ENCODE measurements at places on chromosomes 3 and 15. TPM values are rescaled to one million over a fixed set of nuclear protein-coding genes. Genes with fewer than 3 reads are reported as not detected.
A peak's percentile ranks its signal among the peaks of the same experiment; 100 is the strongest.

GRCh38 chr3:49132437-49133225 lies at the start of gene LAMB2:
Gene LAMB2 (minus strand): TSS chr3:49133050. CDS start chr3:49132867, 183 bp downstream.
- peak; percentile 70 for DNase-seq

GRCh38 chr3:48634661-48635221 lies 520 bp downstream of the SLC26A6 start:
- DNase-seq = peak; percentile 55

GRCh38 chr15:44177139-44177538 lies 17.9 kb downstream of the FRMD5 start:
- DNase-seq = no peak

- DNase-seq = no peak
Observed at GRCh38 chr15:51349156-51349844, 7.8 kb downstream of the GLDN start.

DNA sequence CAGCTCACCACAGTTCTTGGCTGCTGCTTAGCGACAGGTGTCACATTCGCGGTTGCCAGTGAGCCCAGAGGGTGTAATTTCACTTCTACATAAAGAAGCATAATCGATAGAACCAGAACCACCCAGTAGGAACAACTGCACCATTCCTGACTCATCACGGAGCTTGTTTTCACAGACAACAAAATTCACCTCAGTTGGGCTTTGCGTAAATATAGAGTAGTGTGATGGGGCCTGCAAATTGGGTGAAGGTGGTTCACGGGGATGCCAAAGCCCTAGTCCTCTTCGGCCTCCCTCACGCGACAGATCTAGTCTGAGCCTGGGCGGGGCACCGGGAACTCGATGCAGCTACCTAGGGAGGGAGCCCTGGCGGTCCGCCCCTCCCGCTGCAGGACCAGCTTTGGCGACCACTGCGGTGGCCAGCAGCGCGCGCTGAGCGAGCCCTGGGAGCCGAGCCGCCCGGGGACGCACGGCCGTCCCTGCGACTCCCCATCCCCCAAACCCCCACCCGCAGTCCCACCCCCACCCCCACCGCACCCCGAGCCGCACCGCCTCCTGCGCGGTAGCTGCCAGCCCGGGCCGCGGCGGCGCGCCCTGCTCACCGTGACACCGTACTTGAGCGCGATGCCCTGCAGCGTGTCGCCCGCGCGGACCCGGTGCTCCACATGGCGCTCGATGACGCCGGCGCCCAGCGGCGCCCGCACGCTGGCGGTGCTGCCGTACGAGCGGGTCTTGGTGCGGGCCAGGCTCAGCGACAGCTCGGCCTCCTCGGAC lies 519 bp downstream of the LYSMD2 start:
- DNase-seq = peak; percentile 74

GRCh38 chr15:70128414-70129140 lies 30.9 kb upstream of the TLE3 start:
- no peak for DNase-seq

DNA sequence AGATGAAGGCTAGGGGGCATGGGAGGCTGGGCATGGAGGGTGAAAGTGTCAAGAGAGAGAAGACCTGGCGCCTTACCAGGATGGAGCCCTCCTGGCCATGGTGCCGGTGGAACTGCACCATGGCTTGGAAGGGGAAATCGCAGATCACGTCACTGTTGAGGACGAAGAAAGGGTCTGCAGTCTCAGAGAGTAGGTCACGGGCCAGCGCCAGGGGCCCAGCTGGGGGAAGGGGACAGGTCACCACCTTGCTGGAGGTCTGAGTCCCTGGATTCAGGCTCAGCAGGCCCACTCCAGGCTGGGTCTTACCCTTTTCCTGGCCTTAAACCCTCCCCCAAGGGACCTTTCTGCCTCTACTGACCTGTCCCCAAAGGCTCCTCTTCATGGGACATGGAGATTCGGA lies 855 bp downstream of the GMPPB start:
- DNase-seq = no peak

- DNase-seq = no peak
Observed at GRCh38 chr3:132817646-132818177, 95.5 kb upstream of the NPHP3 start.

DNA sequence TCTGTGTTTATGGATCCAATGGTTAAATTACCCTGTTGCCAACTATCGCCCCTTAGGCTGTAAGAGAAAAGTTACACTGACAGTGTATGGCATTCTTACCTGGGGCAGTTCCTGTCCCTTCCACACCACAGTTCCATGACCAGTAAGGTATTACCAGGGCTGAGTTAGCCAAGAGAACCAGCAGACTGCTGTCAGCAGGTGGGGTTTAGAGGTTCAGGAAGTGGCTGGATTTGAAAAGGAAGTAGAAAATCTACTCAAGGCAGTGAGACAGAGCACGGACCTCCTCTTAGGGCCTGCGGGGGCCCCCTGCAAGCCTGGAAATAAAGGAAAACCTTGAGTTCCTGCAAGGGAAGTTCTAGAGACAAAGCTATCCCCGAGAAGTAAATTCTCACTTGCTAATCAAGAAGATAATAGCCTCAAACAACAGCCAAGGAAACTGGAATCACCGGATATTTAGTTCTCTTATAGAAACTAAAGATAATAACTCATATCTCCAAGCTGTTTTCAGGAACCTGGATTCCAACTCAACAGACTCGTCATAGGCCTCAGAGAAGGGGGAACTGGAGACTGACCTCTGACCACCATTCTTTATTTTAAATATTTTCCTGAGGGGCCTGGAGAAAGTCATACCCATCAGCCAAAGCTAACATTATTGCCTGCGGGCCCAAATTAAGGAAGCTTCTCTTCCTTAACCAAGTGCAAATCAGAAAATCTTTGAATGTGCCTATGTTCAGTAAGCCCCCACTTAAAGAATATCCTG lies 161.7 kb downstream of the ANXA2 start:
- DNase-seq = no peak

GRCh38 chr3:34200576-34200975 lies 402.1 kb downstream of the PDCD6IP start:
- DNase-seq = no peak

ASB14 gene
- total RNA-seq = not detected

TEX55 gene
- not detected for total RNA-seq

BNC1 gene
- total RNA-seq = 8.5 TPM

CILP gene
- total RNA-seq = 0.03 TPM

SKOR1 gene
- not detected for total RNA-seq

Measured in Daoy (cell line).